ENCODE measurements at places on chromosomes 16 and 17.

- DNase-seq: no peak
These were observed 210.0 kb downstream of the MAP2K4 start for GRCh38 chr17:12230481-12231354.

DNA sequence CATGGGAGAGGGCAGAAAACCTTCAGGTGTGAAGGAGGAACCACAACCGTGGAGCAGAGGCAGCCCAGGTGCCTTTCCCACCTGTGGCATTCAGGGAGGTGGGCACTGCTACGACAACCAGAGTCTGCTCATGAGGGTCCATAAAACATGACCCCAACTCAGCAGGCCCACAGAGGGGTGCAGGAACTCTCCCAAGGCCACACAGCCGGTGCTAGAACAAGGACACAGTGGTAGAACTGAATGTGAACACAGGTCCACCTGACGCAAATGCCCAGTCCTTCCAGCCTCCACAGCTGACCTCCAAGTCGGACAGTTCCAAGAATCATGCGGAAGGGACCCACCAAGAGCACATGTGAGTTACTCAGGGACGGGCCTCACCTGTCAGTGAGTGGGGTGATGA is 76.4 kb downstream of the DNAH17 start:
- DNase-seq: no peak

- DNase-seq: no peak
These were observed 6.5 kb upstream of the NUBP1 start for GRCh38 chr16:10737068-10737625.

DNA sequence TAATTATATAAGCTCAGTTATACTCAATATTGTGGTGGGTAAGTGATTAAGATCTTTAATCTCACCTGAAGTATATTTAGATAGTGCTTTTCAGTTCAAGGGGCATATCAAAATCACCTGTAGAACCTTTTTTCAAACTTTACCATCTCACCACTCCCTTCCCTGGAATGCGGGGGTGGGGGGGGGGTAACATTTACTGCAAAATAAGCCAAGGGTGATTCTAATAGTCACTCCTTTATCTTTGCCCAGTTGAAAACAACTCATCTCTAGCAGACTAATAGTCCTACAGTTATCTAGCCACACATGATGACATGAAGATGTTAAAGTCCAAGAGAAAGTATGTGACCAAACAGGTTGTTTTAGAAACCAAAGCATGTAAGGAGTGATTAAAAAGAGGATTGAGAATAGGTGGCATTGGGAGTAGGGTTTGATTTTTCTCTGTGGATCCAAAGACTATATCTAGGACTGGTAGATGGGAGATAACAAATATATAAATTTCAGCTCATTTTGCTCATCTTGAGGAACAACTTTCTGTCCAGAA is 21.5 kb downstream of the LPCAT2 start:
- no peak for DNase-seq

GRCh38 chr17:63571632-63572310 is 21.5 kb downstream of the DCAF7 start:
- DNase-seq: peak; percentile 35

GRCh38 chr17:80045703-80046102 is 9.3 kb downstream of the CCDC40 start:
- no peak for DNase-seq

DNA sequence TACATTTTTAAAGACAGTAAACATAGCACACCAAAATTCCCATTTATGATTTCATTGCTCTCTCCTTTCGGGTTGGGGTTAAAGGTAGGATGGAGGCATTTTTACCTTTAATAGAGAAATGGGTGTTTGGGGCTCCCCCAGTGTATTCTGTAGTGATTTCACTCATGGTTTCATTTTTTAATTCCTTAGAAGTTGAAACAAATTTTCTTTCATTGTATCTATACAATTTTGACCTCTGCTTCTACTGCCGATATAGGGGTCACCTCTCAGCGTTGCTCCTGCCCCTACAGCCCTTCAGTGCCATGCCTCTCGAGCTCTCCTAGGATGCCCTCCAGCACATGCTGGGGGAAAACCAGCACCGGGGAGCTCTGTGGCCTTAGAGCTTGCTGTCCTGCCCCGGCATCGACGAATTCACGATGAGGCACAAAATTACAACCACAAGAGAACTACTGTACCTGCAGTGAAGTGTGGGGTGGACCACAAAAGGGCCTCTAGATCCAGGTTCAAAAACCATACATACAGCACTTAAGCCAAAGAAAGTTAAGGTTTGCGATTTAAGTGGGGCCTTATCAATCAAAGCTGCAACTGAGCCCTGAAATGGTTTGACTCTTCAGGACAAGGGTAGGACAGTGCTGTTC is 39.3 kb downstream of the LITAFD start:
- DNase-seq: no peak

DNA sequence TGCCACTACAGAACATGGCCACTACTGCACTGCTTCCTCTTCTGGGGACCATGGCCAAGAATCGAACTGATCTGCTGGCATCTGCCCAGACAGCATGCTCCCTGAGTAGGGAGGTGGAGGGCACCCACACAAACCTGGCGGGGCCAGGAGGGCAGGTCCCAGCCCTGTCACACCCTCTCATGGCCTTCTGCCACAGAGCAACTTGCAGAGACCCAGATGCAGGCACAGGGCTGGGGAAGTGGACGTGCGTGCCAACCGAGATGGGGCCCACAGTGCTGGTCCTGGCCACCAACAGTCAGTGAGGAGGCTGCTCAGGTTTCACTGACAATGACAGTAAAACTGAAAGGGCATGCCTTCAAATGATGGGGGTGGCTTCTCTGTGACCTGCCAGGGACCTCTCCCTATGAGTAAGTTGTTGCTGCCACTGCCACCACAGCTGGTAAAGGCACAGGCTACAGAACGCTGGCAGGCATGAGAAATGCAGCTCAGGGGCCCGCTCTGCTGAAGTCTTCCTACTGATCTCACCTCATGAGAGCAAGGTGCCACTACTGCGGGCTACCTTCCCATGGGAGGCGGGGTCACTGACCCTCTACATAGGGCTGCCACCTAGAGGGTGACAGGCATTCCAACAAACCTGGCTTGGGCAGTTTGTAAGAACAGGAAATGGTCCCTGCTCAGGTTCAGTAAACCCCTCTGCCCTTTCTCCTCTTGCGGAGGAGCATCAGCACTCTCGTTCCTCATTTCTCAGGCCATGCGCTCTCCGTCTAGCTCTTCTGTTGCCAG is 15.5 kb downstream of the HIC1 start:
- no peak for DNase-seq

DNA sequence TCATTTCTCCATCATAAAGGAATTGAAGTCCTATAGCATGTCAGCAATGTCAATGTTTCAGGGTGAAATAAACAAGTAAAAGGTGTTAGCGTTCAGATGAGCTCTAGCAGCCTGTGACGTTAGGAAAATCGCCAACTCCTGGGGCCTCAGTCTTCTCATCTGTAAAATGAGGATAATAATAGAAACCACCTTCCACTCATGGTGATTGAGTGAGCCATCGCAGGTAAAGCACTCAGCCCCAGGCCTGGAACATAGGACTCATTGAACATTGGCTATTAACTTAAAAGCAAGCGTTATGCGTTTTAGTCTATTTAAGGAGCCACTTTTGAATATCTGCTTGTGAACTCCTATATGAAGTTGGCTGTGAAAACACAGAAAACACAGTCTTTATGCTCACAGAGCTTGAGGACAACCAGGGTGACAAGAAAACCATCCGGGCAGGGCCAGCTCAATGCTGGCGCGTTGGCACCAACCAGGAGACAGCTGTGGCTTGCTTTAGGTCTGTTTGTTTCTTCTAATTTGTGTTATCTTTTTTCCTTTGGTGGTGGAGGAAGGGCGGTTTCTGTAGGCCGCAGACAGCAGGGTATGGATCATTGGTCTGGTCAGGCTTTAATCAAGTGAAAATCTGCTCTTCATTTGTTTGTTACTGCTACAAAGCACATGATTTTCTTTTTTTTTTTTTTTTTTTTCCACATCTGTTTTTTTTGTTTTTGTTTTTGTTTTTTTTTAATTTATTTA is 35.7 kb upstream of the MED9 start:
- no peak for DNase-seq

DNA sequence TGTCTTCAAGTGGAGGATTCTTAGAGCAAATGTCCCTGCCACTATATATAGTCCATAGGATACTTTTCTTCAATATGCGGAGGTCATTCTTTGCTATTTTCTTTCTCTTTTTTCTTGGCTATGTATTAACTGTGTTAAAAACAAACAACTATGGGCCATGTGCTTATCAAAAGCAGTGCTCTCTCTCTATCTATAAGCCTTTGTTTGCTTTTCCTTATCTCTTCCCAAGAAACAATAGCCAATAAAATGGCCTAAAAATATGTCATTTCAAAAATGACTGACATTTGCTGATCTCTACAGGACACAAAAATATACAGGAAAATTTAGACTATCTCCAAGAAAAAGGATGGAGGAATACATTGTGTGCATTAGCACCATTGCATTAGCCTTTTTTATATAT is 212.1 kb downstream of the MAF start:
- DNase-seq: no peak

- DNase-seq: no peak
These were observed 140.3 kb downstream of the SLC39A11 start for GRCh38 chr17:72952220-72952619.

GRCh38 chr17:63395075-63395805 is 50.9 kb downstream of the CYB561 start:
- DNase-seq: no peak
